Neuronal stem cell (in vitro differentiated cells): ENCODE measurements at places on chromosomes 3 and 15.

GRCh38 chr3:57046101-57046765 is 14.2 kb upstream of the SPATA12 start:
- no peak for DNase-seq

- peak; percentile 63 for DNase-seq
Measured at GRCh38 chr15:65791335-65792137, 557 bp downstream of the DENND4A start.

GRCh38 chr15:25693321-25694238 is 169.5 kb downstream of the ATP10A start:
- peak; percentile 18 for DNase-seq

DNA sequence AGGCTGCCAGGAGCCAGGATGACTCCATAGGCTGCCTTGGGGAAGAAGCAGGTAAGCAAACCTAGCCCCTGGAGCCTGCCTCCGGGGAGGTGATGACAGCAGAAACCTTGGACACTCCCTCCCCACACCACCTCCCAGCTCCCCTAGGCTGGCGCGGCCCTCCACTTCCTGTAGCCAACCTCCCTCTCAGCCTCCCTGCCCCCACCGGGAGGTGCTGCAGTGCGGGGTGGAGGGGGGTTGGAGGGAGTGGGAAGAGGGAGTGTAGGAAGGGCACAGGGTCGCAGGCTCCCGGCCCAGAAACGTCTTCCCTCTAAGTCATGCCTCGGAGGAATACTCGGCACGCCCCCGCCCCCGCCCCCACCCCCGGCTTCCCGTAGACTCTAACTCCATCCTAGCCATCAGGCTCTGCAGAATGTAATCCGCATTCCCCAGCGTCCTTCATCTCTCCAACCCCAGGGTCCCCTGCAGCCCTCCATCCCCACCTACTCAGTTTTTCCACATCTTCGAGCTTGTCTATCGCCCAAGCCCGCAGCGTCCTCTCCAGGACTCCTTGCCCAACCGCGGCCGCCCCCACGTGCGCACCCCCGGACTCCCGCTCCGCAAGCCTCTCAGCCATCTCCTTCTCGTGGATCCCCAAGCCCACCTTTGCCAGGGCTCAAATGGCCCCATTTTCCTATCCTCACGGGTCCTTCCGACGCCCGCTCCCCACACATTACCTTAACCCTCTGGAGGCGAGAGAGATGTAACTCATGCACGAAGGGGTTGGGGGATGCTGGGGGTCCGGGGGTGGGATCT is 528 bp downstream of the LPCAT4 start:
- peak; percentile 63 for DNase-seq

GRCh38 chr3:135197246-135197645 is 402.2 kb downstream of the EPHB1 start:
- DNase-seq, result no peak

DNA sequence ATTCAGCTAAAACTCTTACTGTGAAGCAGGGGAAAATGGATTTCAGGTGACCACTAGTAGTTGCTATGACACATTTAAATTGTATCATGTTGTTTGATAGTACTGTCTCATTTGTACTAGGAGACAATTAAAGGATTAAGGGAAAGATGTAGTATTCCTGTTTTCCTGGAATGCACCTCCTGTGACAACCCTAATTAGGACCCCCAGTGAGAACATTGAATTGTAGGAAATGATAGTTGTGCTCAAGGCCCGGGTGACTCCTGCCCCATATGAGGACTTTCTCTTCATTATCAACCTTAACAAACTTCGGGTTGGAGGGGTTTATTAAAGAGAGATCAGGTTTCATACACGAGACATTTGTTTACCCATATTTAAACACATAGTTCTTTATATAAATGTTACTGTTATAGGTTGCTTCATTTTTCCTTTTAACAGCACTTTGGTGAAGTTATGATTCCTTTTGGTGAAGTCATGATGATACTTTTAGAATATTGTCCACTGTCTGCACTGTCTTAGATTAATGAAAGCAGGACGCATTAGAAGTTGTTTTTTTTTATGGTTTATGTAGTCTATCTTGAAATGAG is 392.6 kb upstream of the NAALADL2 start:
- DNase-seq, result peak; percentile 40

DNA sequence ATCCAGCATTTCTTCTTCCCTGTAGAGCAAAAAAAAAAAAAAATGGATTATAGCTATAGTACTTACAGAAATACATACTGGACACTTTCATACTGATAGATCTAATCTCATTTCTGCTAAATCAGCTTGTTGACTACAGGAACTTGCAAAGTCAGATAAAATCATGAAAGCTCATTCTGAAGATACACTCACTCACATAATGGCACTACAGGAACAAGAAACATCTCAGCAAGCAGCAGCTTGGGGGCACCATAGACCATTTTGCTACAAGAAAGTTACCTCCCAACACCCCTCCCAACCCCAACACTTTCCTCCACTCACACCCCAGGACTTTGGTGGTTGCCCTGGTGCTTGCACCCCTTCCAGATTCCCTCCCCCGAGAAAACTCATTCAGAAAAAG is 4.6 kb downstream of the MYH15 start:
- no peak for DNase-seq

- no peak for DNase-seq
Measured at GRCh38 chr3:26559227-26559626, 63.3 kb upstream of the LRRC3B start.

GRCh38 chr3:41974223-41974622 is 12.3 kb upstream of the ULK4 start:
- no peak for DNase-seq

DNA sequence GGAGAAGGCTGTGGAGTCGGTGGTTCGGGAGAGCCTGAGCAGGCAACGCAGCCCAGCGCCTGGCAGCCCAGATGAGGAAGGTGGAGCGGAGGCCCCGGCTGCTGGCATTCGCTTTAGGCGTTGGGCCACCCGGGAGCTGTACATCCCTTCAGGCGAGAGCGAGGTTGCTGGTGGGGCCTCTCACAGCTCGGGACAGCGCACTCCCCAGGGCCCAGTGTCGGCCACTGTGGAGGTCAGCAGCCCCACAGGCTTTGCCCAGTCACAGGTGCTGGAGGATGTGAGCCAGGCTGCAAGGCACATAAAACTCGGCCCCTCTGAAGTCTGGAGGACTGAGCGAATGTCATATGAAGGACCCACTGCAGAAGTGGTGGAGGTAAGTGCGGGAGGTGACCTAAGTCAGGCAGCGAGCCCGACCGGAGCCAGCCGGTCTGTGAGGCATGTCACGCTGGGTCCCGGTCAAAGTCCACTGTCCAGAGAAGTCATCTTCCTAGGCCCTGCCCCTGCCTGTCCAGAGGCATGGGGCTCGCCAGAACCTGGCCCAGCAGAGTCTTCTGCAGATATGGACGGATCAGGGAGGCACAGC is 26.7 kb downstream of the SYNM start:
- no peak for DNase-seq
